Smooth muscle cell of the umbilical artery (primary cell): ENCODE measurements at places on chromosomes 16 and 17. TPM values are rescaled to one million over a fixed set of nuclear protein-coding genes. Genes with fewer than 3 reads are reported as not detected.

CACNG5 gene
- not detected in 2 replicates for total RNA-seq

NPIPB8 gene
- 0.14 TPM in 1 of 2 replicates, not detected in the other for total RNA-seq

GAS2L2 gene
- total RNA-seq: not detected in 2 replicates

KRTAP3-2 gene
- not detected in 2 replicates for total RNA-seq

MYH8 gene
- under 0.01 and 0.09 TPM in 2 replicates for total RNA-seq

PNMT gene
- not detected in 2 replicates for total RNA-seq

TSPOAP1 gene
- 1.5 and 1.7 TPM in 2 replicates for total RNA-seq

C17orf107 gene
- total RNA-seq: 6.8 and 7.8 TPM in 2 replicates

NOD2 gene
- under 0.01 TPM in 1 of 2 replicates, not detected in the other for total RNA-seq

UMOD gene
- not detected in 2 replicates for total RNA-seq

SMARCD2 gene
- total RNA-seq: 61.5 and 65.2 TPM in 2 replicates

UNC45B gene
- total RNA-seq: not detected in 2 replicates

C16orf54 gene
- total RNA-seq: not detected in 2 replicates

CALB2 gene
- total RNA-seq: 1.7 and 1.8 TPM in 2 replicates

RHBDL1 gene
- 4.6 and 6.5 TPM in 2 replicates for total RNA-seq

SLC6A2 gene
- not detected in 2 replicates for total RNA-seq

SF3B3 gene
- 89.1 and 138 TPM in 2 replicates for total RNA-seq

OR1A1 gene
- total RNA-seq: not detected in 2 replicates

TMEM238L gene
- not detected in 2 replicates for total RNA-seq

FOXJ1 gene
- not detected in 2 replicates for total RNA-seq

SOX8 gene
- total RNA-seq: under 0.01 and 0.14 TPM in 2 replicates

CCL14 gene
- not detected in 2 replicates for total RNA-seq

CES5A gene
- not detected in 2 replicates for total RNA-seq
